ENCODE measurements at places on chromosomes 4 and X. TPM values are rescaled to one million over a fixed set of nuclear protein-coding genes. Genes with fewer than 3 reads are reported as not detected.

The SPANXD gene
- not detected for total RNA-seq

The CD40LG gene
- total RNA-seq, result not detected

The FAM193A gene
- total RNA-seq, result 15.1 TPM

The EGFL6 gene
- 0.13 TPM for total RNA-seq

The NAA11 gene
- not detected for total RNA-seq

DNA sequence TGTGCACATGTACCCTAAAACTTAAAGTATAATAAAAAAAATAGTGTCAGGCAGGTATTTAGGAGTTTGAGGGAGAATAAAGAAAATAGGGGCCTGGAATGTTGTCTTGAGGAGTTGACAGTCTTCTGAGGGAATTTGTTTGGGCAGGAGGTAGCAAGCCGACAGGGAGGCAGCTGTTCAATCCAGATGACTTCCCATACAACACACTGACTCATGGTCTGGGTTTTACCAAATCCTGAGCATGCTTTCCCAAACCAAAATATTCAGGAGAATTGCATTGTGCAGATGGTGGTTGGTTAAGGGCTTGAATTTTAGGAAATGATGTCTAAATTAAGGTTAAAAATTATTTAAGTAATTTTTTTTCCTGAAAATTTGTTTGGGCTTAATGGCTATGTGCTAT, 430.0 kb downstream of the INPP4B start:
- DNase-seq, result no peak

DNA sequence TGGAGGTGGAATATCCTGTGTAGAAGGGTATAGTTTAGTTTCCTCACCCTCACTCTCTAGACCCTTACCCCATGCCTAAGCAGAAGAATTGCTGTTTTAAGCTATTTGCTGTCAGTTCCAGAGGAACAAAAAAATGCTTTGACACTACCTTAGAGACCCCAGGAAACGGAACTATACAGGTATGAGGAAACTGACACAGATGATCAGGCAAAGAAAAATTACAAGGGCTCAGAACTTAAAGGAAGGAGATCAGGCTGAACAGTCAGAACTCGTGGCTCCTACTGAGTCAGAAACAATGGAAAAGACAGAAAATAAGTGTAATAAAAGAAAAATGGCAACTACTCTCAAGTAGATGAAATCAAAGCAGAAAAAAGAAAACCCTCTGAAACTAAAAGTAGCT, 65.6 kb downstream of the BANK1 start:
- no peak for DNase-seq

- peak; percentile 56 for DNase-seq
Observed at GRCh38 chr4:88659055-88659889, 38.4 kb downstream of the NAP1L5 start.

- DNase-seq, result no peak
Observed at GRCh38 chr4:138908134-138908533, 107.4 kb upstream of the NOCT start.

GRCh38 chr4:129232589-129233337, 136.8 kb downstream of the C4orf33 start:
- no peak for DNase-seq

DNA sequence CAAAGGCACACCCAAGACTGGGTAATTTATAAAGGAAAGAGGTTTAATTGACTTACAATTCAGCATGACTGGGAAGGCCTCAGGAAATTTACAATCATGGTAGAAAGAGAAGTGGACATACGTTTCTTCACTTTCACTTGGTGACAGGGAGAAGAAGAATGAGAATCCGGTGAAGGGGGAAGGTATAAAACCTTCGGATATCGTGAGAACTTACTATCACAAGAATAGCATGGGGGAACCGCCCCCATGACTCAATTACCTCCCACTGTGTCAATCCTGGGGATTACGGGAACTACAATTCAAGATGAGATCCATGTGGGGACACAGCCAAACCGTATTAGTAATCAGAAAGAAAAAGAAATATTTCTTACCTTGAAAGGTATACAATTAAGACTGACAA, 782.9 kb upstream of the HS3ST1 start:
- no peak for DNase-seq

- DNase-seq, result no peak
Observed at GRCh38 chr4:77443941-77444340, 161.7 kb upstream of the CXCL13 start.

DNA sequence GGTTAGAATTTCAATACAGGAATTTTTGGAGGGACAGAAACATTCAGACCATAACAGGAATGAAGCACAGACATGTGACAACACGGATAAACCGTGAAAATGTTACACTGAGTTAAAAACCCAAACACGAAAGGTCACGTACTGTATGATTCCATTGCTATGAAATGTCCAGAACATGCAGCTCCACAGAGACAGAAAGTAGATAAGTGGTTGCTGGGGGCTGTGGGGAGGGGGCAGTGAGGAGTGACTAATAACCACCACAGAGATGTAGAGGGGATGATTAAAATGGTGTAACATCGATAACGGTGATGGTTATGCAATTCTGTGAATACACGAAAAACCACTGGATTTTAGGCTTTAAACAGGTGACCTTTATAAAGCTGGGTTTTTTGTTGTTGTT, 8.3 kb downstream of the GPR143 start:
- no peak for DNase-seq

- DNase-seq, result no peak
Observed at GRCh38 chrX:107716118-107716684, 59.4 kb downstream of the TSC22D3 start.

- no peak for DNase-seq
Observed at GRCh38 chrX:129694805-129695204, 40.0 kb upstream of the APLN start.

DNA sequence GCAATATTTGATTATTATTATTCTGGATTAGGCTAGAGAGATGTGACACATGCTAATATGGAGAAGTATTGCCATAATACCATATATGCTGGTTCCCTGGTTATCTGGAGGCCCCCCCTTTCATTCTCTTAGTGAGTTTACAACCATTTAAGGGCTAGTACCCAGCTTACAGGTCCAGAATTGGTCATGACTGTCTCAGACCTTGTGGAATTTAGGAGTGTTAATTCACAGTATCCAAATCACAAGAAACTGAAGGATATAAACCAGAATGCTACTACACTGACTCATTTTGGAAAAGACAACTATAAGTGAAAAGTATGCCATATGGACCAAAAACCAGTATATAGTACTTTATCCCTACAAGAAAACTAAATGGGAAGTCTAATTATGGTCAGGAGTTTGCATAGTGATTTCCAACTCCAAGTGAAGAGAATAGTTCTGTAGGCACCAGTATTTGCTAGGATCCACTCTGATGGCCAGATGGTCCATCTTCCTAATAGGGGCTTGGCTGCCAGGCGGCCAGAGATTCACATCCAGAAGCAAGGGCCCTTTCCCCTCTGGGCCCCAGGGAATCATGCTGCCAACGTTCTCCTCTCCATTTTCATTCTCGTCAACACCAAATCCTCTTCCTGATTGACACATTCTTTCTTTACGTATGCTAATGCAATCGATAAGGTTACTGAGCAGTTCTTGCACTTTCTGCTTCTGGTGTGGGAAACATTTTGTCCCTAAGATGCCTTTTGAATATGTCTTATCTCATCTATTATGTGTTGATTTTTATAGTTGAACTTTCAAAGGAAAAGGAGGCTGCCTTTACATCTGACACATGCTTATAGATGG, 123.6 kb downstream of the SHROOM3 start:
- DNase-seq, result no peak

DNA sequence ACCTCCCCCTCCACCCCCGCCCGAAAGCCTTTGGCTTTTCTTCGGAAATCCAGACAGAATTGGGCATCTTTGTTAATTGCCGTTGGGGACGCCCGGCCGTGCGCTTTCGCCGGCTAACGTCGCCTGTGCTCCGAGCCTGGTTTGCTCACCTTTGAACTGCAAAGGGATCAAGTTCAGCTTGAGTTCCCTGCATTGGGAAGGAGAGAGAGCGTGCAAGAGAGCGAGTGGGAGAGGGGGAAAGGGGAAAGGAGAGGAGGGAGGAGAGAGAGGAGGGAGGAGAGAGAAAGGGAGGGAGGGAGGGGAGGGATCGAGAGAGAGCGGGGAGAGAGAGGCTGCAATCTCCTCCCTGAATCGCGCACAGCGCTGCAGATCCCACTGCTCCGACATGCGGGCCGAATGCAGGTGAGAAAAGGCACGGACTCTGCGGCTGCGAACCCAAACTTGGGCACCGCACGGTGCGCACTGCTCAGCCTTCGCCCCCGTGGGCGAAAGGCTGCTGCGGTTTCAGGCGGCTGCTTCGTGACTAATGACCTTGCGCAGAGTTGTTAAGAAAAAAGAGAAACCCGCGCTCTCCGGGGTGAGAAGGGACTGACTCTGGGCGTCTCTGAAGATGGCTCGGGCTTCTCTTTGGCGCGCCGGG, at the start of gene PCDH7:
Gene PCDH7, plus strand, starts transcription at position 349 of the 640 bp plus-strand sequence. CDS start 1,054 bp downstream, outside the sequence.
- DNase-seq, result peak; percentile 36

DNA sequence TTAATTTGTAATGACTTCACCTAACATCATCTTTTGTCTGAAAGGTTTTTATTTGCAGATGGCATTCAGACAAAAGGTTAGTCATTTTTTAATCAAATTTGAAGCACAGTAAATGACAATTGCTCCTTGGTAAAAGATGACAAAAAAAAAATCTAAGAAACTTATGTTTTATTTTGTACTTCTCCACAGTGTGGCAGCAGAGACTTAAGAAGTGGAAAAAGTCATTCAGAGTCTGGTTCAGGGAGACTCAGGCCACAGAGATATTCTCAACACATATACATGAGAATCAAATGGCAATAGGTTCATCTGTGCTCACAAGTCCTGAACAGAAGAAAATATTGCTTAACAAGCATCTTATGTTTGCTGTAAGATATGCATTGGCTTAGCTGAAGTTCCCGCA, 436.2 kb downstream of the KCNIP4 start:
- no peak for DNase-seq

GRCh38 chrX:4547213-4547836, 833.9 kb upstream of the PRKX start:
- DNase-seq, result peak; percentile 20

- no peak for DNase-seq
Observed at GRCh38 chr4:1266881-1267763, 18.2 kb upstream of the CTBP1 start.

DNA sequence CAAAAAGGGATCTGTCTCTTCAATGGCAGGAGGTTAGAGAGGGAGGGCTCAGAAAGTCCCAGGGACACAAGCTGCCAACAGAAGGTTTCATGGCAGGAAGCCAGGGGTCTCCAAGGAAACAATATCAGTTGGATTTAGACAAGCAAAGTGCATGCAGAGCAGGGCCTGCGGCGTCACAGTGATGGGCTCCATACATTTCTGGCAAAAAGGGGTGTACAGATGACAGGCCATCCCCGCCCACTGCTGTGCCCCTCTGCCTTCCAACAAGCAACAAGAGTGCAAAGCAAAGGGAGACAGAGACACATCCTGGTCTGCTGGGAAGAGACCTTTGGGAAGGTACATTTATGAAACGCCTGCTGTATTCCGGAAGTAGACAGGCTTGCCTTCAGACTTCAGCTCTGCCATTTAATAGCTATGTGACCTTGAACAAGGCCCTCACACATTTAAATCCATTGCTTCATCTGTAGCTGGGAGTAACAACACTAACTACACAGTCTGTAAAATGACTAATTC, 121.2 kb downstream of the AFAP1 start:
- peak; percentile 60 for DNase-seq

GRCh38 chr4:82721819-82722423, 76.7 kb downstream of the SCD5 start:
- DNase-seq, result peak; percentile 29

Measured in left cardiac atrium (tissue), 4 donors.